CD4-positive, alpha-beta T cell treated with Interleukin-4 for 1 hour (primary cell): ENCODE measurements at places on chromosomes 4 and X.

GRCh38 chr4:3708103-3708510 is 58.1 kb upstream of the ADRA2C start:
- DNase-seq: no peak

DNA sequence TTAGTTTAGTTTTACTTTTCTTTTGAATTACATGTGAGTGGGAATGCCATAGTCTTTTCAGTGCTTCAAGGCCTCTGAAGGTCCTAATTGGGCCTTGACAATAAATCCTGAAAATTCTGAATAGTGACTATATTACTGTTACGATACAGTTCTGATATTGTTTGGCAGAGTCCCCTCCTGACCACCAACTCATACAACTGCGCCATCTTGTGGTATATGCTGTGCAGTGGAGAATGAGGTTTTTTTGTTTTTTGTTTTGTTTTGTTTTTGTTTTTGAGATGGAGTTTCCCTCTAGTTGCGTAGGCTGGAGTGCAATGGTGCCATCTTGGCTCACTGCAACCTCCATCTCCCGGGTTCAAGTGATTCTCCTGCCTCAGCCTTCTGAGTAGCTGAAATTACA is 56.6 kb upstream of the CHRDL1 start:
- DNase-seq: no peak

DNA sequence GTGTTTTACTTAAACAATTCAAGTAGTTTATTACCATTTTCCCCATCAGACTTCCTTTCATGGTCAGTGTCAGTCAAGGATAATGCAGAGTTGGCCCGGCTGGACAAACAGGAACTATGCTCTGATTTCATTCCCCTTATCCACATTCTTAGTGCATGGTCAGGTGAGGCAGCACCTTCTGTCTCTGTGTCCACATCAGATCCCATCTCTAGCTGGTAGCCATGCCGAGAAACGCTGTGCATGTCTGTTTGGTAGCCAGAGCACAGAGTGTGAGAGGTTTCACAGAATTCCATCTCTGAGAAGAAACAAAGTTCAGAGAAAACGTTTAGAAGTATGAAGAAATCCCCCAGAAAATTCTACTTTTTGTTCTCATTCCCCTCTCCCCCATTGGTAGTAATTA is 423.7 kb upstream of the TEX13C start:
- no peak for DNase-seq

GRCh38 chr4:69995526-69996016 is at the start of gene STATH:
Gene STATH (plus strand): TSS chr4:69995966. CDS start chr4:69998438, 2,472 bp downstream.
- no peak for DNase-seq

GRCh38 chrX:121102101-121102500 is 54.7 kb downstream of the GLUD2 start:
- DNase-seq: no peak

DNA sequence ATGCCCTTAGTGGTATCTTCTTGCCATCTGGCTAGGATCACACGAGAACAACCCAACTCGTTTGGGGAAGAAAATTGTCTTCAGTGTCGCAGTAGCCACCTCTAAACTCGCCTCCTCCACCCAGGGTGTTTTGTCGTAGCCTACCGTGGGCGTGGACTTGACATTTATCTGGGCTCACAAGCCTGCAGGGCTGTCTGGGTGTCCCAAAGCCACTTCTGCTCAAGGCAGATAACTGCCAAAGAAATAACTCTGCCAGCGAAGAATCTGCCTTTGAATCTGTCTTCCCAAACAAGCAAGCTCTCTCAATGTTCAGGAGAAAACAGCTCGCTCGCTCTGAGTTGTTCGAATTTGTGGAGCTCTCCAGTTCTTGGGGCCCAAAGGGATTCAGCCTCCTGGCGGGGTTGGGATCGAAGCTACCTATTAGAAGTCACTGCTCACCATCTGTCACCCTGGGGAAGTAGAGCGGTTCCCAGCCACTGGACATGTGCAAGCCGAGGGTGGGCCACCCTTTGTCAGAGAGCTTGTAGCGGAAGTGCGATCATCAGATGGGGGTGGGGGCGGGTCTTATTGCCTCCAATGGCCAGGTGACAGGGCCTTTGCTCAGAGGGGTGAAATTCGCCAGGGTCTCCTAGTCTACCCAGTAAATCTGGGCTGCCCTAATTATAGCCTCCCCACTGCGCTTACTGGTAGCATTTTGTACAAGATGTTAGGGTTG is 14.8 kb downstream of the BLOC1S4 start:
- DNase-seq: no peak

DNA sequence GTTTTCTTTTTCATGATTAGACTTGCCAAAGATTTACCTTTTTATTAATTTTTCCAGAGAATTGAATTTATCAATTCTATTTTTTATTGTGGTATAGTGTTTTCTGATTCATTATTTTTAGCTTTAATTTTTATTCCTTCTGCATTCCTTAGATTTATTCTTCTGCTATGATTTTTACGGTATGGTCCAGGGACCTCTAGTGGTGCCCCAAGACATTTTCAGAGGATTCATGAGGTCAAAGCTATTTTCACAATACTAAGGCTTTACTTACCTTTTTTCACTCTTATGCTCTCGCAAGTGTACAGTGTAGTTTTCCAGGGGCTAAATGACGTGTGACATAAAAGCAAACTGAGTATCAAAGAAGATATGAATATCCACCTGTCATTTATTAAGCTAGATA is 8.0 kb downstream of the RADX start:
- DNase-seq: no peak

GRCh38 chr4:13888112-13888511 is 260.6 kb upstream of the BOD1L1 start:
- no peak for DNase-seq

DNA sequence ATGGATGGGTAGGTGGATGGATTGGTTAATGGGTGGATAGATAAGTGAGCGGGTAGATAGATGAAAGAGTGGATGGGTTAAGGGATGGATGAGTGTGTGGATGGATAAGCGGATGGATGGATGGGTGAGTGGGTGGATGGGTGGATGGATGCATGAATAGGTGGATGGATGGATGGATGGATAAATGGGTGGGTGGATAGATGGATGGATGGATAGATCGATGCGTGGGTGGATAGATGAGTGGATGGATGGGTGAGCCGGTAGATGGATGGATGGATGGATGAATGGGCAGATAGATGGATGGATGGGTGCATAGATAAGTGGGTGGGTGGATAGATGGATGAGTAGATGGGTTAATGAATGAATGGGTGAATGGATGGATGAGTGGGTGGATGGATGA is 90.9 kb downstream of the CPZ start:
- DNase-seq: no peak

DNA sequence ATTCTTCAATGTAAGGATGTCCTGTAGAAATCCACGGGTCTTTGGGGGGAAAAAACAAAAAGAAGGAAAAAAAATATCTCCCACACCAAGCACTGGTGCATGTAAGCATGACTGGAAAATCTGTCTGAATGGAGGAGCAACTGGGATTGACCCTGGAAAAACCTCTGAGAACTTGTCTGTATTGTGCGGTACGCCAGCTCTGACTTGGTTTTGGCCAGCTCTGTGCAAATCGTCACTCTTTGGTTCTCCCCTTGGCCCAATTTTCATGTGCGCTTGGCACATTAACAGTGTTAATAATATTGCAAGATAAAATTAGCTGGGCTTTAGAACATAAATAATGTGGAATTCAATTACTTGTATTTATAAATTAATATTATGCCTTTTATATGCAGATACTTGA is 231.2 kb upstream of the HAND2 start:
- no peak for DNase-seq
